ENCODE measurements at places on chromosomes 12 and 14.

GRCh38 chr14:68696266-68696665 lies 96.6 kb downstream of the ZFP36L1 start:
- no peak for DNase-seq

GRCh38 chr12:116551952-116552772 lies 7.0 kb upstream of the MAP1LC3B2 start:
- no peak for DNase-seq

- no peak for DNase-seq
Observed at GRCh38 chr12:50620109-50620977, 115.6 kb downstream of the DIP2B start.

DNA sequence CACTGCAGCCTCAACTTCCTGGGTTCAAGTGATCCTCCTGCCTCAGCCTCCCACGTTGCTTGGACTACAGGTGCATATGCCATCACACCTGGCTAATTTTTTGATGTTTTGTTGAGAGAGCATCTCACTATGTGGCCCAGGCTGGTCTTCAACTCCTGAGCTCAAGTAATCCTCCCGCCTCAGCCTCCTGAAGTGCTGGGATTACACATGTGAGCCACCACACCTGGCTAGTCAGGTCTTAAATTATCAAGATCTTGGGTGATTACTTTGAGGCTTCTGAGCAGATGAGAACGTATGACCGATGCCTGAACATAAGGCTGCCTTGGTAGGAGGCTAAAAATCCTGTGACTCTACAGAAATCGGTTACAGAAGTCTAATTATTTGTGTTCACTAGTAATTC lies 53.0 kb upstream of the FRS2 start:
- no peak for DNase-seq

- no peak for DNase-seq
Observed at GRCh38 chr14:30484976-30485375, 74.0 kb upstream of the G2E3 start.

GRCh38 chr12:93042684-93043083 lies 113.6 kb upstream of the EEA1 start:
- no peak for DNase-seq

GRCh38 chr12:1977588-1977987 lies 26.7 kb downstream of the DCP1B start:
- no peak for DNase-seq

DNA sequence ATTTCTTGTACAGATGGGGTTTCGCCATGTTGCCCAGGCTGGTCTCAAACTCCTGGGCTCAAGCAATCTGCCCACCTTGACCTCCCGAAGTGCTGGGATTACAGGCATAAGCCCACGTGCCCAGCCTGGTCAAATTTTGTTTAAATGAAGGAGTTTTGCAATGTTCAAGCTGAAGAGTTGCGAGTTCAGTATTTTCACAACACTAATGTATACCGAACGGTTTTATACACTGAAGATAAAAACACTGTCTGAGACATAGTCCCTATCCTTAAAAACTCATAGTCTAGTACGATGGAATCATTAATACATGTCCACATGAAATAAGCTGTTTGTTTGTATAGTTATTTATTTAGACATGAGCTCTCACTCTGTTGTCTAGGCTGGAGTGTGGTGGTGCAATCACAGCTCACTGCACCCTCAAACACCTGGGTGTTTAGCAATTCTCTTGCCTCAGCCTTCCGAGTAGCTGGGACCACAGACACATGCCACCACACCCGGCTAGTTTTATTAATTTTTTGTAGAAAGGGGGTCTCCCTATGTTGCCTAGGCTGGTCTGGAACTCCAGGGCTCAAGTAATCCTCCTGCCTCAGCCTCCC lies 15.4 kb downstream of the TRAPPC6B start:
- DNase-seq: no peak

DNA sequence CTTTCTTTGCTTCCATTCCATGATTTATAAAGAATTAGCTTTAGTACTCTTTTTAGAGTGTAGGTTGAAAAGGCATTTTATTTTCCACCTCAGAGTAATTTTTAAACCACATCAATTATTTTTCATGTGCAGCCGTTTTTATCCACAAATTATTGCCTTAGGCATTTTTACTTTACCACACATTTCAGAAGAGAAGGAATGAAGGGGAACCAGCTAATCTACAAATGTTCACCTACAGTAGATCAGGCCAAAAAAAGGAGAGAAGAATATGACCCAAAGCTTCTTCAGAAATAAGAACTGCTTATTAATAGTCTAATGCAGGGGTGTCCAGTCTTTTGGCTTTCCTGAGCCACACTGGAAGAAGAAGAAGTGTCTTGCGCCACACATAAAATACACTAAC lies 19.8 kb upstream of the NTN4 start:
- DNase-seq: no peak
